Fibroblast of skin of back (primary cell): ENCODE measurements at places on chromosomes 12 and 14.

- DNase-seq = no peak
These were observed 18.3 kb downstream of the VWF start for GRCh38 chr12:6106218-6106617.

DNA sequence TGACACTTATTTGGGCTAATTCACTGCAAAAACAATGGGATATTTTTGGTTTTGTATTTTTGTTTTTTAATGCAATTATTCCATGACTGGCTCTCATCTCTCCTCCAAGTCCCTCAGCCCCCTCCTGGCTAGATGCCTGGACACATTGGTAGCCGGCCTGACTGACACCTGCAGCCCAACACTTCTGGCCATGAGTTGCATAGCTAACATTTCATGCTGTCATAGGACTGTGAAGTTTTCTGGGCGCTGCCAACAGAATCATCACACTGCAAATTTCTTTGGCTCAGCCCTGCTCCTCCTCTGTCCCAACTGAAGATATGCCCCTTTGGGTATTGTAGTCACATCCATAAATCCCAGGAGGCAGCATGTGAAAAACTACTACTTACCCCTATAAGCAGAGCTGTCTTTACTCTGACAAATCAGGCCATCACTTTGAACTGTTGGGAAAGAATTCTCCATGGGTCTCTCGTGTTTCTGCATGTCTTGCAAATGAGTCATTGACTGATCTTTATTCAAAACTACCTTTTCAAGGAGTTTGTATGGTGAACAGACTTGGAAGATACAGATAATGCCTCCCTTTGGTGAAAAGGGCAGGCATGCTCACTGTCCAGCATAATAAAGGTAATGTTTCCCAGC, 126.7 kb upstream of the LGR5 start:
- peak; percentile 54 for DNase-seq

DNA sequence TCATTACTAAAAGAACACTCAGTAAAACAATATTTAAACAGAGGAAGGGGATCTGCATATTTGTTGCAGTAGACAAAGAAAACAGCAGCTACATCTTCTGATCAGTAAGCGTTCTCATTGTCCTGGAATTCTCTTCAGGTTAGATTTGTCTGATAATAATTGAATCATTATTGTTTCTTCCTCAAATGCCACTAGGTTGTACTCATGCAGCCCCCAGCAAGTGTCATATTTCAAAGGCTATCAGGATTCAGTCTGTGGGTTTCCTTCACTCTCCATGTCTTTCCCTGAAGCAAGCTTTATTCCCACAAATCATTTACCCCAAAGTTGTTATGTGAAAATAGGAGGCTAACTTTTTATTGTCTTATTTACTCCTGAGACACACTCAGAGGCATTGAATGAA, 14.7 kb downstream of the PIK3C2G start:
- DNase-seq = peak; percentile 54

DNA sequence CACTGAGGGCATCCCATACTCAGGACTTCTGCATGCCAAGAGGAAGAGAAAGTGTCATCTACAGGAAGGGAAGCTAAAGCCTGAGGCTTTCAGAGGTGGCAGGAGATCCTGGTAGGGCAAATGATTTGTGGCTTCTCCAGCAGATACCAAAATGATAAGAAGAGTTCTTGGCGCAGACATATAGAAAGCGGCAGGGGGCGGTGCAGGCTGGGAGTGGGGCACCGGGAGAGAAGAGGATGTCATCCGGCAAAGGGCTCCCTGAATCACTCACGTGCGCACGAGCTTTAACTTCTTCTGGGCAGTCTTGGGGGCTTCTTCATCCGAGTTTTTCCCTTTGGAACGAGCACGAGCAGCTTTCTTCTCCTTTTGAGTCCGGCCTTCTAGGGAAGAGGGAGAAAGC, 5.2 kb upstream of the ACRBP start:
- DNase-seq = no peak

- no peak for DNase-seq
These were observed 124.6 kb downstream of the BCL11B start for GRCh38 chr14:99147366-99147740.

DNA sequence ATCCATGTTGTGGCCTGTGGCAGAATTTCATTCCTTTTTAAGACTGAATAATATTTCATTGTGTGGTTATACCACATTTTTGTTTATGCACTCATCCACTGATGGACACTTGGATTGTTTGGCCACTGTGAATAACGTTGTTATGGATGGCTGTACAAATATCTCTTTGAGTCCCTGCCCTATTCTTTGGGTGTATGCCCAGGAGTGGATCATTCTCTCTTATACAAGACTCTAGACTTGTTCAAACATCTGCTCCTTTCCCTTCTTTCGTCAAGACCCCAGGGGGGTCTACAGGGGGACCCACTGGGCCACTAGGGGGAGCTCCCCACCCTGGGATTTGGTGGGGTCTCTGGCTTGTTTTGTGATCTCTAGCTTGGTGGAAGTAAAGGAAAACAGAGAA, 77.4 kb downstream of the FBXL14 start:
- peak; percentile 93 for DNase-seq

GRCh38 chr12:91387461-91388134, 205.0 kb upstream of the DCN start:
- DNase-seq = no peak

DNA sequence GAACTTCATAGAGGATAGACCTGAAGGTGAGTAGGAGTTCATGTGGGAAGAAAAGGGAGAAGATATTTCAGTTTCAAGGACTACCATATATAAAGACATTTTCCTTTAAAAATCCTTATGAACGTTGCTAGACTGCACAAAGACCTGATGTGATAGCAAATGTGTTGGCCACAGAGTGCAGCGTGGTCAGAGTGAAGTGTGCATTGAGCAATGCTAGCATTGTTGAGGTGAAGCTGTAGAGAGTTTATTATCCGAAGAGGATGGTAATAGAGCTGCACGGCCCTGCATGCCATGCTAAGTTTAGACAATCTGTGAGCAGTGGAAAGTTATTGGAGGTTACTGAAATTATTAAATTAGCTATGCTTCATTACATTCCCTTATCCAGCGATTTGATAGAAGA, 413.0 kb downstream of the CCDC91 start:
- DNase-seq = no peak

DNA sequence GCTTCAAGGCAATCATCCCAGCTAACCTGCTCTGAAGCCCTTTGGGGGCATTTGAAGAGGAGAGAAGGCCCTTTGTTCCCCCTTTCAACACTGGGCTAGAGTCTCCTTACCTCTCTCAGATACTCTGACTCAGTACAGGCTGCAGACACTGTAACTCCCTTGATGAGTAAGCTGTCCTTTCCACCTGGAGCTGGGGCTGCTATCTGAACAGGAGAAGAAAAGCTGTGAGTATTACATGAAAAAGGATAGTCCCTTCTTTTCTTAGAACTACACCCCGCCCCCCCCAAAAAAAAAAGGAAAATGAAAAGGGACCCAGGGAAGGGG, 186.6 kb upstream of the PLEKHG7 start:
- DNase-seq = no peak

DNA sequence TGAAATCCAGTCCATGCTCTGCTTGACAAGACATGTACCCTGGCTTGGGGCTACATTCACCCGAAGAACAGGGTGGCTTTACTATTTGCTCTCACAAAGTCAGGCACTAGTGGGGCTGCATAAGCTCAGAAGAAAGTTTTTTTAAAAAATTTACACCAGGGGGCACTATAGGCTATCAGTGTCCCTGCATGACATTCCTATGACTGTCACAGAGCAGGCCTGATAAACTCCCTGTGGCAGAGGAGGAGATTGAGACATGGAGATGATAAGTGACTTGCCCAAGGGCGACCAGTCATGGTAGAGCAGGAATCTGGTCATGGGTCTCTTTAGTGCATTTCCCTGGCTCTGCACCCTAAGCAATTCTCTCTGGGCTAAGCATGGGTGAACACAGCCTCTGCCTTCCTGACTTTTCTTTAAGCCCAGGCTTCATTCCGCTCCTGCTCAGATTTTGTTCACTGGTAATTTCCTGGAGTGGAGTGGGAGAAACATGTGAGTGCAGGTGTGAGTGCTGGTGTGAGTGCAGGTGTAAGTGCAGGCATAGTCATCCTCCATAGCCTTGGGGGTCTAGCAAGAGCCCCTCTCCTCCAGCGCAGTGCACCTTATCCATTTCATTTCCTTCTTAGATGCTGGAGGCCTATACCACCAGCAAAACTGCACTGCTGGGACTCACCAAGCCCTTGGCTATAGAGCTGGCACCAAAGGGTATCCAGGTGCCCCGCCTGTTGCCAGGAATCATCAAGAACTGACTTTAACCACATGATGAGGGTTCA, 91.6 kb downstream of the DHRS2 start:
- peak; percentile 76 for DNase-seq

GRCh38 chr14:54942913-54943312, 40.3 kb upstream of the GCH1 start:
- no peak for DNase-seq

DNA sequence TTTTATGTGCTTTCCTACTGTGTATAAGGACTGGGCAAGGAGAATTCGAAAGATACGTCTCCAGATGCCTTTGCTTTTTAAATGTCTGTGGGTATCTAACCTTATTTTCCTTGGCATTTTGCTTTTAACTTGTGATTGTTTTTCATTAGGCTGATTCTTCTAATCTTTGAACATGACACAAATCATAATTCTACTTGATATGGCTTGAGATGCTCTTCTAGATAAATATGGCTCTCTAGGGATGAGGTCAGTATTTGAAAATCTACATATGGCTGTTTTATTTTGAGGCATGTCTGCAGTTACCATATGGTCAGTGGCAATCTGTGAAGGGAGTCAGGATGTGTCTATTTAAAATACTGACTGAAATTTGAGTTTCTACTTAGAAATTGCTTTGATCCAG, 139.2 kb downstream of the SLC2A13 start:
- DNase-seq = no peak

- DNase-seq = no peak
These were observed 37.2 kb downstream of the RAN start for GRCh38 chr12:130909111-130909510.

DNA sequence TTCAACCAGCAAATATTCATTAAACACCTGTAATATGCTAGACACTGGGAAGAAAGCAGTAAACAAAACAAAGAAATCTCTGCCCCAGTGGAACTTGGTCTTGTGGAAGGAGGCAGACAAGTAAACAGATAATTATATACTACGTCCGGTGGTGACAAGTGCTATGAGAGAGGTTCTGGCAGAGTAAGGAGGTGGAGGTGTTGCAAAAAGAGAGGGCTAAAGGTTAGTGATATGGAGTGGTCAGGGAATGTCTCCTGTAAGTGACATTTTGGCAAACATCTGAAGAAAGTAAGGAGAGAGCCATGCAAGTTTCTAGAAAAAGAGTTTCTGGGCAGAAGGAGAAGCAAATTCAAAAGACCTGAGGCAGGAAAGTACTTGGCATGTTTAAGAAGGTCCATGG, 73.4 kb downstream of the RIC8B start:
- no peak for DNase-seq

- no peak for DNase-seq
These were observed 55.2 kb upstream of the RIN3 start for GRCh38 chr14:92458136-92459029.

DNA sequence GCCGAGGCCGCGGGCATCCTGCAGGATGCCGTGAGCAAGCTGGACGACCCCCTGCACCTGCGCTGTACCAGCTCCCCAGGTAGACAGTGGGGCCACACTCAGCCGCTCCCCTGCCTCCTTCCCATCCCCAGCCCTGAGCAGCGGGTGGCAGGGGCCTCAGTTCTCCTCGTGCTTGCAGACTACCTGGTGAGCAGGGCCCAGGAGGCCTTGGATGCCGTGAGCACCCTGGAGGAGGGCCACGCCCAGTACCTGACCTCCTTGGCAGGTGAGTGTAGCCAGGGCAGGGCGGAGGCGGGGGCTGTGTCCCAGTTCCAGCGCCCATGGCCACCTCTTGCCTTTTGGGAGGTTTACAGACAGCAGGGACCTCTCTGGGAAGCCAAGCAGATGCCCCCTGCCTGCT, 22.9 kb downstream of the HIP1R start:
- DNase-seq = no peak

GRCh38 chr14:102544046-102544746, 34.6 kb upstream of the ANKRD9 start:
- DNase-seq = no peak

DNA sequence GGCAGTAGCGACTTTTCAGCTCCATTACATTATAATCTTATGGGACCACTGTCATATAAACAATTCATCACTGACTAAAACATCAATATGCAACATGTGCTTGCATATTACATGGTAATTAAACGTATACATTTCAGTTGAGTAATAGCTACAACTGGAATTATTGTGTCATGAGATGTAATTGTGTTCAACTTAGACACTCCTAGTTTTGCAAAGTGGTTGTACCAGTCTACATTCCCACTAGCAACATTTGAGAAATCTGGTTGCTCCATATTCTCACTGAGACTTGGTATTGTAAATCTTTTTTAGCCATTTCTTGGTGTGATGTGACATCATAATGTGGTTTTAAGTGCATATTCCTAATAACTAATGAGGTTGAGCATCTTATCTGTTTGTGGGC, 90.0 kb downstream of the CAPZA3 start:
- no peak for DNase-seq

- DNase-seq = peak; percentile 69
These were observed 2.6 kb downstream of the SIX4 start for GRCh38 chr14:60721326-60722106.

DNA sequence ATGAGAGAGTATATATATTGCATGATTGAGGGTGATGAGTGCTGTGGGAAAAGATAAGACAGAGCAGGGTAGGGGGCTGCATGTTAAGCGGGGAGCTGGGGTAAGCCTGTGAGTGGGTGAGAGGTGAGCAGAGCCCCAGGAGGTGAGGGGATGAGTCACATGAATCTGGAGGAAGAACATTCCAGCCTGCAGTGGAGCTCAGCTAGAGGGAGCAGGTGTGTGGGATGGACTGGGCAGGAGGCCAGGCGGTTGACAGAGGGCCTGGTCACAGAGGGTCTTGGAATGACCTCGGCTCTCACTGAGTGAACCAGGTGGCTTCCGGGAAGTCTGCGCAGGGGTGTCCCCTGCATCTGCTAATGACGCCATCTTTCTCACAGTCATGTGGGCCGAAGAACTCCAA, 44.4 kb downstream of the GIT2 start:
- peak; percentile 63 for DNase-seq

- no peak for DNase-seq
These were observed 11.9 kb downstream of the NPAS3 start for GRCh38 chr14:32950584-32950983.

DNA sequence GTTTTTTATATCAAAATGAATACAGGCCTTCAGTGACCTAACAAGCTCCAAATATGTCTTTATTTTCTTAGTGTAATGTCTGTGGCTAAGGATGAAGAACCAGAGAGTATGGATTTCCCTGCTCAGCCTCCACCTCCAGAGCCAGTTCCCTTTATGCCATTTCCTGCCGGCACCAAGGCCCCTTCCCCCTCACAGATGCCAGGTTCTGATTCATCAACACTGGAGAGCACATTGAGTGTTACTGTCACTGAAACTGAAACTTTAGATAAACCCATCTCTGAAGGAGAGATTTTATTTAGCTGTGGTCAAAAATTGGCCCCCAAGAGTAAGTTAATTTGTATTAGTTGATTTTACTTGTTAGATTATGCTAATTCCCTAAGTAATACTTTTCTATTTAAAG, 61.0 kb downstream of the KIAA0586 start:
- DNase-seq = peak; percentile 75

- no peak for DNase-seq
These were observed 296.5 kb downstream of the GALC start for GRCh38 chr14:87696485-87696884.

GRCh38 chr12:67996347-67996746, 7.1 kb downstream of the IFNG-AS1 start:
- no peak for DNase-seq
